A549 treated with Hydrocortisone at 1 μM for 4 hours (cell line): ENCODE measurements at places on chromosomes 7 and 10. TPM values are rescaled to one million over a fixed set of nuclear protein-coding genes. Genes with fewer than 3 reads are reported as not detected.

SKAP2 gene
- 14.3 to 18.1 TPM (median 17.6 TPM) in 5 replicates for total RNA-seq

SLC4A2 gene
- 201 to 272 TPM (median 246 TPM) in 5 replicates for total RNA-seq

LIPN gene
- total RNA-seq, result not detected in 5 replicates

ZPBP gene
- not detected in 5 replicates for total RNA-seq

ITGA8 gene
- total RNA-seq, result not detected in 5 replicates

TAS2R39 gene
- not detected in 5 replicates for total RNA-seq

ING3 gene
- total RNA-seq, result 4.4 to 5.8 TPM (median 4.9 TPM) in 5 replicates

CYP2C8 gene
- total RNA-seq, result not detected in 5 replicates

LIPF gene
- 0.06 TPM in 1 of 5 replicates, not detected in the others for total RNA-seq

EBLN1 gene
- not detected in 5 replicates for total RNA-seq

AOAH gene
- total RNA-seq, result 0.12 to 0.15 TPM in 2 of 5 replicates, not detected in the others
